ENCODE measurements at places on chromosomes 1 and 21. TPM values are rescaled to one million over a fixed set of nuclear protein-coding genes. Genes with fewer than 3 reads are reported as not detected.

PRKAA2 gene
- total RNA-seq, result 8.9 TPM

USP48 gene
- total RNA-seq, result 48.4 TPM

LAMB3 gene
- total RNA-seq, result 124 TPM

SMPDL3B gene
- total RNA-seq, result 14.1 TPM

- H3K4me1 ChIP-seq, result no peaks in the 10 kb centered on the region
- H3K36me3 ChIP-seq, result no peaks in the 10 kb centered on the region
- no peak overlapping the region for H3K4me3 ChIP-seq
- H3K27ac ChIP-seq, result peak overlapping the region; percentile 71
Observed at GRCh38 chr1:165063181-165063965, 293.1 kb downstream of the LMX1A start.

MANEAL gene
- 4.1 TPM for total RNA-seq

DNA sequence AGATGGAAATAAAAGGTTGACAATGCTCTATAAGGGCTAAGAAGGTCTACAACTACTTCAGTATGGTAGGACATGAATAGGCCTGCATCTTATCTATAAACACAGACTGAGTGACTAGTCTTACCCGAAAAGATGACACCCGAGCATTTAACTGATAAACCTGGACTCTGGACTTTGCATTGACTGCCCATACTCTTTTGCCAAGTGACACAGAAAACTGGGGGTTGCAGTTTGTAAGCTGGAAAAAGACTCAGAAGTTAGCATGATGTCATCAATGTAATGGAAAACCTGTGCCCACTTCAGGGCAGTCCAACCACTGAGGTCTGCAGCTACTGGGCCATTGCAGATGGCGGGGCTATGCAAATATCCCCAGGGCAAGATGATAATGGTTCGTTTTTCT is 258.3 kb upstream of the NEGR1 start:
- H3K27ac ChIP-seq, result no peak overlapping the region
- H3K27me3 ChIP-seq, result no peaks in the 10 kb centered on the region
- no peak overlapping the region for H3K4me3 ChIP-seq
- H3K36me3 ChIP-seq, result no peaks in the 10 kb centered on the region

DNA sequence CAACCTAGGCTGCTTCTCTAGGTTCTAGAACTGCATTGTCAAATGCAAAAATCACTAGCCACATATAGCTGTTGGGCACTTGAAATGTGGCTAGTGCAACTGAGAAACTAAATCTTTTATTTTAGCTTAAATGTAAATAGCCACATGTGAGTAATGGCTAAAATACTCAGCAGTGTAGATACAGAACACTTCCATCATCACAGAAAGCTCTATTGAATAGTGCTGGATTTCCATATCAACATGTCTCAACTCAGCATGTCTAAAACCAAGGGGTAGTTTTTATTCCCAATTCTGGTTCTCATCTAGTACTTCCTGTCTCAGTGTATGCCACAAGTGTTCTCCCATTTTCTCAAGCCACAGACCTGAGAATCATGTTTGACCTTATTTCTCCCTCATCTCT is 7.5 kb upstream of the TP53BP2 start:
- H3K4me1 ChIP-seq, result no peaks in the 10 kb centered on the region
- no peaks in the 10 kb centered on the region for H3K27me3 ChIP-seq
- H3K27ac ChIP-seq, result no peak overlapping the region

GRCh38 chr1:66521721-66522365 is 12.1 kb upstream of the SGIP1 start:
- H3K36me3 ChIP-seq, result no peaks in the 10 kb centered on the region
- no peak overlapping the region for H3K27ac ChIP-seq
- no peaks in the 10 kb centered on the region for H3K27me3 ChIP-seq
- no peaks in the 10 kb centered on the region for H3K4me1 ChIP-seq

DNA sequence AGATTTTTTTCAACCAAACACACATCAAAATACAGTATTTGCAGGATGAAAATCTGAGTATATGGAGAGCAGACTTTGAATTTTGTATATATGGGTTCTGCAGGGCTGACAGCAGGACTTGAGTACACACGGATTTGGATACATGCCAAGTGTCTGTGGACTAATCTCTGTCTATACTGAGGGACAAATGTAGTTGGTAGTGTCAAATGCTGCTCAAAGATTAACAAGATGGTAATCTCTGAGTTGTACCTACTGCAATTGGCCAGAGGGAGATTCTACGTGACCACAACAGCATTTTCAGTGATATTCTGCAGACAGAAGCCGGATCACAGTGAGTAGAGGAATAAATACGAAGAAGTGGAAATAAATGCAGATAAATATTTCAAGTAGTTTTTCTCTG is 43.4 kb downstream of the SHCBP1L start:
- DNase-seq, result no peak
- no peak overlapping the region for H3K27ac ChIP-seq
- H3K36me3 ChIP-seq, result no peaks in the 10 kb centered on the region
- no peaks in the 10 kb centered on the region for H3K4me1 ChIP-seq
- no peaks in the 10 kb centered on the region for H3K27me3 ChIP-seq

LAD1 gene
- 148 TPM for total RNA-seq

DNA sequence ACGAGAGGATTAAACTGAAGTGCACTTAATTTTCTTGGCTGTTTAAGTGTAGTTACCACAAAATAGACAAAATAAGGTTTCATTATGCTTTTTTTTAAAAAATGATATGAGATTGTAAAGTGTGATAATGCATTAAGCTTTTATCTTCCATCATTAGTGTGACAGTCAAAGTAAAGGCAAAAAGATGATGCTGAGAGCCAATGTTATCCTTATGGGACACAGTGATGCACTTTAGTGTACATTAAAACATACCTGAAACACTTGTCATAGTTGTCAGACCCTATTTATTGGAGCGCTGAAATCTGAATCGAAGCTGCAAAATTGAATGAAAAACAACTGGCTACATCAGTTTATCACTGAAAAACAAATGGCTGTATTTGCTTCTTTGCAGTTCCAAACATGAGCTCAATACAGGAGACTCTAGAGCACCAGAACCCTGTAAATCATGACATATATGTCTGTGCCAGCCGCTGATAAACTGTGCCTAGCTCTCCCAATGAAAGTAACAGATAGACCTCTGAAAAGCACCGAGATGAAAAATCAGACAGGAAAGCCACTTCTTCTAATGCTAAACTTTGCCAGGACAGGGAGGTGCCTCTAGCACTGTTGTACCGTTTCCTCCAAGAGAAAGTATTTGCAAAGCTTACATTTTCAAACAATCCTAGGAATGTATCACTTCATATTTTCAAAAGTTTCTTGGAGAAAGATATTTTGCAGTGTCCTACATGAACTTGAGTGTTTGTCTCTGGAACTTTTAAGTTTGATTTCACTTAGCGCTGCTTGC is 120.7 kb upstream of the TMPRSS15 start:
- H3K4me3 ChIP-seq, result no peak overlapping the region
- H3K4me1 ChIP-seq, result no peaks in the 10 kb centered on the region
- no peak for DNase-seq
- no peaks in the 10 kb centered on the region for H3K36me3 ChIP-seq
- no peaks in the 10 kb centered on the region for H3K27me3 ChIP-seq
- no peak overlapping the region for H3K27ac ChIP-seq

DNA sequence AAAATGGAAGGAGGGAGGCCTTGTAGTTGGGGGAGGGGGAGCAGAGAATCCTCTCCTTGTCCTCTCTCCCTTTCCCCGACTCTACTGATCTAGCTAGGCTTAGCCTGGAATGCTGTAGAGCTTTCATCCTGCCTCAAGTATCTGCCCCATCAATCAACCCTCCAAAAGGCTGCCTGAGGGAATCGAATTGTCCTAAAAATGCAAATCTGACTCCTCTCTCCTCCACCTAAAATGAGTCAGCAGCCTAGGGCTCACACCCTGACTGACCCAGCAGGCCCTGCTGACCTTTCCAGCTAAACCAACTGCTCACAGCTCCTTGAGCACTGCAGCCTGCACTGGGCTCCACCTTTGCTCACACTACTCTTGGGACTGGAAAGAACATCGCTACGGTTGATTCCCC is 2.8 kb downstream of the HPDL start:
- no peaks in the 10 kb centered on the region for H3K27me3 ChIP-seq
- peaks cover 7% of the 10 kb centered on the region for H3K36me3 ChIP-seq
- H3K4me1 ChIP-seq, result peaks cover 10% of the 10 kb centered on the region
- no peak overlapping the region for H3K27ac ChIP-seq

PPOX gene
- 17.2 TPM for total RNA-seq

DNA sequence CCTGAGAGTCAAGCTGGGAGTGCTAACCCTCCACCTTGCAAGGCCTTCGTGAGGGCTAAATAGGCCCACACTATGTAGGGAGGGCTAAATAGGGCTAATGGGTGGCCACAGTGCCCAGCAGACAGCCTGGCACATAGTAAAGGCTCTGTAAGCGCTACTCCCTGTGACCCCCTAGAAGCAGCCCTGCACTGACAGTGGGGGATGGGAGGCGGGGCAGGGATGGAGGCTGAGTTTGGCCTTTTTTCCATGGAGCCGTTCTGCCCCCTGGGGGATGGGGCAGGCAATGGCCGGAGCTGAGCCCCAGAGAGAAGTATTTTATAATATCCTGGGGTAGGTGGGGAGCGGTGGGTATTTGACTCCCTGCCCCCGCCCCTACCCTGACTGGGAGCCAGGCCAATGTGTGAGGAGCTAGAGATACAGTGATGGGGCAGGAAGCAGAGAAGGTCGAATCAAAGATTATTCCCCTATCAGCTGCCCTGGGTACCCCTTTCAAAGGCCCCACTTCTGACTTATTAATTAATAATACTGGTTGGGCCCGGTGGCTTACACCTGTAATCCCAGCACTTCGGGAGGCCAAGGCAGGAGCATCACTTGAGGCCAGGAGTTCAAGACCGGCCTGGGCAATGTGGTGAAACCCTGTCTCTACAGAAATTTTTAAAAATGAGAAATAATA is 42.3 kb downstream of the LACTBL1 start:
- no peak overlapping the region for H3K27ac ChIP-seq
- no peaks in the 10 kb centered on the region for H3K4me1 ChIP-seq
- no peaks in the 10 kb centered on the region for H3K36me3 ChIP-seq

- no peak for DNase-seq
- H3K27me3 ChIP-seq, result no peaks in the 10 kb centered on the region
- H3K4me3 ChIP-seq, result no peak overlapping the region
- no peak overlapping the region for H3K27ac ChIP-seq
Observed at GRCh38 chr1:200128944-200129879, 101.7 kb downstream of the NR5A2 start.

- H3K27me3 ChIP-seq, result no peaks in the 10 kb centered on the region
- H3K27ac ChIP-seq, result peak overlapping the region; percentile 26
- H3K4me3 ChIP-seq, result no peak overlapping the region
- no peaks in the 10 kb centered on the region for H3K36me3 ChIP-seq
Observed at GRCh38 chr1:115251340-115251748, 86.7 kb downstream of the NGF start.

TAL1 gene
- 0.80 TPM for total RNA-seq

INSRR gene
- not detected for total RNA-seq

GRCh38 chr1:53896635-53897229 is 2.7 kb downstream of the DIO1 start:
- peak overlapping the region; percentile 67 for H3K27ac ChIP-seq
- H3K36me3 ChIP-seq, result no peaks in the 10 kb centered on the region
- H3K4me1 ChIP-seq, result peaks cover 24% of the 10 kb centered on the region
- DNase-seq, result no peak

DNA sequence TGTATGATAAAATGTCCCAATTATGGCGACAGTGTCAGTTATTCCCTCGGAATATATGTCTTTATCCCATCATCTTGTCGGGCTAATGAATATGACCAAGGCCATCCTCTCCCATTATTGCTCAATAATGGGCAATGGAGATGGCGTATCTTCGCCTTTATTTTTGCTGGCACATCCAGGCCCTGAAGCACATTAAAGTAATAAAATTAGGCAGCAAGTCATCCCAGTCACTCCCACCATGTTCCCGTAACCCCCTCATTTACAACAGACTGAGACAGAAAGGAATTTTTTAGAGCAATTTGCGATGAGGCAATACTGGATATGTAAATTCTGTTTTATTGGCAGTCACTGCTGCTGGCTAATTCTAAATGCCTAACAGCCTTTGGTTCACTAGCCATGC is 35.3 kb downstream of the CLIC6 start:
- no peak for DNase-seq
- H3K27me3 ChIP-seq, result no peaks in the 10 kb centered on the region
- no peaks in the 10 kb centered on the region for H3K36me3 ChIP-seq
- no peak overlapping the region for H3K27ac ChIP-seq
- H3K4me1 ChIP-seq, result no peaks in the 10 kb centered on the region
- no peak overlapping the region for H3K4me3 ChIP-seq

GRCh38 chr1:179760521-179760920 is 17.4 kb downstream of the FAM163A start:
- no peak overlapping the region for H3K27ac ChIP-seq
- no peak overlapping the region for H3K4me3 ChIP-seq
- H3K36me3 ChIP-seq, result no peaks in the 10 kb centered on the region
- H3K27me3 ChIP-seq, result no peaks in the 10 kb centered on the region

GRCh38 chr1:243470502-243470901 is 214.7 kb downstream of the SDCCAG8 start:
- peaks cover 12% of the 10 kb centered on the region for H3K4me1 ChIP-seq
- H3K27me3 ChIP-seq, result no peaks in the 10 kb centered on the region
- no peak overlapping the region for H3K27ac ChIP-seq
- no peak for DNase-seq
- no peak overlapping the region for H3K4me3 ChIP-seq

OR1C1 gene
- total RNA-seq, result not detected

PIGV gene
- 32.2 TPM for total RNA-seq

FAM177B gene
- total RNA-seq, result not detected

DNA sequence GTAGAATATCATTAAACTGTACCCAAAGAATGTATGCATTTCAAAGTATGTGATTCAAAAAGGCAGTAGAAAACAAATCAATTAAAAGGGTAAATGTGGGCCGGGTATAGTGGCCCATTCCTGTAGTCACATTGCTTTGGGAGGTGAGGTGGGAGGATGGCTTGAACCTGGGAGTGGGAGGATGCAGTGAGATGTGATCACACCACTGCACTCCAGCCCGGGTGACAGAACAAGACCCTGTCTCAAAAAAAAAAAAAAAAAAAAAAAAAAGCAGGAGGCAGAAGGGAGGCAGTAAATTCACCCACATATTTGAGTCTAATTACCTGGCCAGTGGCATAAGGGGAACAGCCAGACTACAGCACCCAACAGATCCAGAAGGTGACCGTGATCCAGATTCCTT is 17.9 kb upstream of the PRSS38 start:
- H3K4me3 ChIP-seq, result no peak overlapping the region
- no peaks in the 10 kb centered on the region for H3K36me3 ChIP-seq
- H3K4me1 ChIP-seq, result peaks cover 9% of the 10 kb centered on the region
- peaks cover 4% of the 10 kb centered on the region for H3K27me3 ChIP-seq
- DNase-seq, result no peak
- no peak overlapping the region for H3K27ac ChIP-seq

INKA2 gene
- 1.8 TPM for total RNA-seq

GRCh38 chr1:153804112-153804511 is 28.9 kb downstream of the SLC27A3 start:
- H3K27ac ChIP-seq, result no peak overlapping the region
- peaks cover 4% of the 10 kb centered on the region for H3K36me3 ChIP-seq
- no peaks in the 10 kb centered on the region for H3K27me3 ChIP-seq
- no peak overlapping the region for H3K4me3 ChIP-seq
- no peaks in the 10 kb centered on the region for H3K4me1 ChIP-seq
- DNase-seq, result no peak

- H3K4me1 ChIP-seq, result peaks cover under 1% of the 10 kb centered on the region
- no peaks in the 10 kb centered on the region for H3K36me3 ChIP-seq
- H3K4me3 ChIP-seq, result no peak overlapping the region
Observed at GRCh38 chr1:212922016-212922415, 28.3 kb upstream of the VASH2 start.

AJAP1 gene
- 0.16 TPM for total RNA-seq

BEND5 gene
- 1.9 TPM for total RNA-seq

Data from transverse colon (tissue), 4 donors.